ENCODE measurements at places on chromosomes 5 and 9. TPM values are rescaled to one million over a fixed set of nuclear protein-coding genes. Genes with fewer than 3 reads are reported as not detected.

- DNase-seq = no peak
Observed at GRCh38 chr5:126965061-126965475, 65.3 kb downstream of the MARCHF3 start.

DNA sequence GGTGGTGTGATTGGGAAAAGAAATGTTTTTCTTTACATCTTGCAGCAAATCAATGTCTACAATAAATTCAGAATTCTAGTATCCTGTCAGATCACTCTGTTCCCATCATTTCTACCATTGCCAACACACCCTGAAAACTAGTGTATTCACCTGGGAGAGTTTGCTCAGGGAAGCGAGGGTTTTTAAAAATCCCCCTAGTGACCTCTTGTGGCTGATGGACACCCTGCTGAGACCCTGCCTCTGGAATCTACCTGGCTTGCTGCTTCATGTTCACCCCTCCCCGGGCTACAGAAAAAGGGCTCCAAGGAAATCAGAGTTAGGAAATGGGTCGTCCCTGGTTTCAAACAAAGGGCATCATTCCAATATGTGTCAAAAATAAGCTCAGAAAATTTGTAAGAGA is 21.4 kb upstream of the ALDOB start:
- DNase-seq = no peak

COL5A1 gene
- polyA plus RNA-seq = 221 TPM

DNA sequence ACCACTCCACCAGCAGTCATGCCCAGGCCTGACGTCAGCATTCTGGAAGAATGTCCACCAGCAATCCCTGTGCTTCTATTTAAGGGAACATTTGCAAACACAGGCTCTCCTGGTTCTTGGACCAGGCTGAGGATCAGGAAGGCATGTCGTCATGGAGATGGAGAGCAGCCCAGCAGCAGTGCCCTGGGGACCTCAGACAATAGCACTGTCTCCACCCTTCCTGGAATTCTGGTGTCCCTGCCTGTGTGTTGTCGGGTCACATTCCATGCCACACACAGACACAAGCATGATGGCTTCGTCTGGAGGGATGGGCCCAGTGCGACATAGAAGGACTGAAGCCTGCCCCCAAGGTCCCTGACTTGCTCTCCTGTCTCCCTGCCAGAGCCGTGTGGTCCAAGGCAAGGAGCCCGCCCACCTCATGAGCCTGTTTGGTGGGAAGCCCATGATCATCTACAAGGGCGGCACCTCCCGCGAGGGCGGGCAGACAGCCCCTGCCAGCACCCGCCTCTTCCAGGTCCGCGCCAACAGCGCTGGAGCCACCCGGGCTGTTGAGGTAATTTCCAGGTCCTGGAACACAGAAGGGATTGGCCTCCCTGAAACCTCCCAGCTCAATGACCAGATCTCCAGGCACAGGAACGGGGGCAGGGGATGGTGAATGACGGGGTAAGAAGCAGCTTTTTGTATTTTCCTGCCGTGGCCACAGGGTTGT is 43.8 kb downstream of the STOM start:
- no peak for DNase-seq

- peak; percentile 71 for DNase-seq
Observed at GRCh38 chr9:37415011-37415719, 7.3 kb upstream of the GRHPR start.

PNPLA7 gene
- 5.2 TPM for polyA plus RNA-seq

BHMT2 gene
- polyA plus RNA-seq = 2.0 TPM

GRCh38 chr5:120599576-120599975 is 135.5 kb downstream of the PRR16 start:
- no peak for DNase-seq

DNA sequence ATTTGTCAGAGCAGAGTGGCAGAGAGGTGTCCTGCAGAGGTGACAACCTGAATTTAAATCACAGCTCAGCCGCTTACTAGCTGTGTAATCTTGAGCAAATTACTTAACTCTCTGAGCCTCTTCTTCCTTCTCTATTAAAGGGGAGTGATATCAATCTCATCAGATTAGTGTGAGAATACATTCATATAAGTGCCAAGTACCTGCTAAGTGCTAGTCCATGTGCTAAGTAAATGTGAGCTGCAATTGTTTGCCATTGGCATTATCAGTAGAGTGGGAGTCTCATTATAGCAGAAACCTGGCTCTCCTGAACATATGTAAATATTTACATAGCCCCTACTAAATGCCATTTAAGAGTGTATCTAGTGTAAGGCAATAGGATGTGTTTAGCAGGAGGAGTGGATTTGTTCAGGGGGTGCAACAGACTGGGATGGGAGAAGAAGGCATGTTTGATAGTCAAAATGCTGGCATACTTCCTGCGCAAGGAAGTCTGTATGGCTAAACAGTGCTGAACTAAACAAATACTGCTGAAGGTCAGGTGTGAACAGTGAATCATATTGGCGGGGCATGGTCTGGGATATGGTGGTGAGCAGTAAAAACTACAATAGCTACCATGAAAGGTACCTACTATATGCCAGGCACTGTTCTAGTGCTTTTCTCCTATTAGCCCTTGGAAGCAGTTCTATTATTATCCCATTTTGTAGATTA is 74.5 kb downstream of the F2RL2 start:
- no peak for DNase-seq

PCDHB7 gene
- 5.6 TPM for polyA plus RNA-seq

- peak; percentile 27 for DNase-seq
Observed at GRCh38 chr5:127754259-127754658, 51.1 kb downstream of the CCDC192 start.

- DNase-seq = no peak
Observed at GRCh38 chr5:16975950-16976624, 40.0 kb upstream of the MYO10 start.

DNA sequence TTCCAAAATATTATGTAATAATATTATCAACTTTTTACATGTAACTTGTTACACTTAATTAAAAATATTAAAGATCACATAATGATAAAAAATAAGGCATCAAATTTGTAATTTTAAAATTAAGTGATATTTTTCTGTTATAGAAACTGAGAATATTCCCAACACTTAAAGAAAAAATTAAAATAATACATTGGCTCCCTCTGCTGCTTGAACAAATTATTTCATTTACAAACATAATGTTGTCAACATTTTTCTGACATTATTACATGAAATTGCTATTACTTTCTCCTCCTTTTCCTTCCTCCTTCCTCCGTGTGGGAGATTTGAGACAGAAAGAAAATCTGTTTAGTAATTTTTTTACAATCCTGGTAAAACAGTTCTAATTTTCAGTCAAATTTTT is 42.3 kb downstream of the RNF180 start:
- DNase-seq = peak; percentile 26

DNA sequence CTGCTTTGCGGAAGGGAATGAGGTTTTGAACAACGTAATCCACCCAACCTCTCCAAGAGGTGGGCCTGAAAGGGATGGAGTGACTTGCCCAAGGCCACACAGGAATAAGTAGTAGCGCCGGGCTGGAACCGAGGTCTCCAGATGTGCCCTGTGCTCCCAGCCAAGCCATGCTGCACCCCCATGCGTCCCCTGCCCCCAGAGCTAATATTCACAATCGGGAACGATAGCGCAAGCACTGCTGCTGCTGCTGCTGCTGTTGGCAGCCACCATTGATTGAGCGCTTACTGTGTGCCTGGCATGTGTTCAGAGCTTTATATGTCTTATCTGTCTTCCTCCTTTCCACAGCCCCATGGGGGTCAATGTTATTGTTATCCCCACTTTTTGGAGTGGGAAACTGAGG is 43.9 kb downstream of the AMBP start:
- DNase-seq = no peak

DNA sequence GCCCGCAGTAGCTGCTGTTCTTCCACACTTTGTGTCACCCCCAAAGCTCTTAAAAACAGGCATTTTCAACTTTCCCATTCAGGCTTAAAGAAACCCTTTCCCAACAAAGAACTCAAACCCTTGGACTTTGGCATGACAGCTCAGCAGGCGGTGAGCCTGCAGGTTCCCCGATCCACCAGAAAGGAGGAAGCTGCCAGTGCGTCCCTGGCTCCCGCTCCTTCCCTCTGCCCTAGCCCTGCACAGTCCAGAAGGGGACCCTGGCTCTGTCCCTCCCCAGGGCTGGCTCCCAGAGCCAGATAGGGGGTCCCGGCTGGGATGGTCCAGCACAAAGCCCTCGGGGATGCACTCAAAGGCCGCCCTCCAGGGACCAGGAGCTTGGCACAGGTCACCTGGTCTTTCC is 9.6 kb downstream of the SLC9A3 start:
- DNase-seq = peak; percentile 68

IL5 gene
- polyA plus RNA-seq = 0.40 TPM

- peak; percentile 38 for DNase-seq
Observed at GRCh38 chr5:132464156-132464939, 26.2 kb downstream of the IRF1 start.

- DNase-seq = no peak
Observed at GRCh38 chr5:145223582-145223981, 611.6 kb downstream of the PRELID2 start.

THBS4 gene
- 3.8 TPM for polyA plus RNA-seq

DNA sequence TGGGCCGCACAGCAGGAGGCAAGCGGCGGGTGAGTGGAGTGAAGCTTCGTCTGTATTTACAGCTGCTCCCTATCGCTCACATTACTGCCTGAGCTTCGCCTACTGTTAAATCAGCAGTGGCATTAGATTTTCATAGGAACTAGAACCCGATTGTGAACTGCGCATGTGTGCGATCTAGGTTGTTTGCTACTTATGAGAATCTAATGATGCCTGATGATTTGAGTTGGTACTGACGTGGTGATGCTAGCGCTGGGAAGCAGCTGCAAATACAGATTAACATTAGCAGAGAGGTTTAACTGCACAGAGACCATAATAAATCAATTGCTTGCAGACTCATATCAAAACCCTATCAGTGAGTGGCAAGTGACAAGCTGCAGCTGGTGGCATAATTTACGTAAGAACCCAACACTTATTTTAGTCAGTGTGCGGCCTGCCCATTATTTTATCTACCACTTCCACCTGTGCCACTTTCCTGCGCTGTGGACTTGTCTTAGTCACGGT is 133.4 kb upstream of the CDH9 start:
- DNase-seq = no peak

DNA sequence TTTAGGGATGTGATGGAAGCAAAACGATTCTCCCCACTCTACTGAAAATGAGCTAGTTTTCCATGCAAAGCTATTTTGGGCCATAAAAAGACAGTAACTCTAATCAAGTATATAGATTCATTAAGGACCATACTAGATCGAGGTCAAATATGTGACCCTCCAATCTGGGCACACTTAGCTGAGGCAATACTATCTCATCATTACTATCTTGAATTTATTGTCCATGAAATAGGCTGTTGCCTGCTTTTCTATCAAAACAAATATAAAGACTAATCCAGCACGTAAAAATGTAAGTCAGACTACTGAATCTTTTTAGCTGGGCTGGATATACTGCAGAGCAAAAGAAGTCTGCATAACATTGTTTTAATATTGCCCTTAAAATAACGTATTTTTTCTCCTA is 943.1 kb downstream of the NR2F1-AS1 start:
- no peak for DNase-seq

- DNase-seq = no peak
Observed at GRCh38 chr5:40676613-40677343, 2.9 kb upstream of the PTGER4 start.

DNA sequence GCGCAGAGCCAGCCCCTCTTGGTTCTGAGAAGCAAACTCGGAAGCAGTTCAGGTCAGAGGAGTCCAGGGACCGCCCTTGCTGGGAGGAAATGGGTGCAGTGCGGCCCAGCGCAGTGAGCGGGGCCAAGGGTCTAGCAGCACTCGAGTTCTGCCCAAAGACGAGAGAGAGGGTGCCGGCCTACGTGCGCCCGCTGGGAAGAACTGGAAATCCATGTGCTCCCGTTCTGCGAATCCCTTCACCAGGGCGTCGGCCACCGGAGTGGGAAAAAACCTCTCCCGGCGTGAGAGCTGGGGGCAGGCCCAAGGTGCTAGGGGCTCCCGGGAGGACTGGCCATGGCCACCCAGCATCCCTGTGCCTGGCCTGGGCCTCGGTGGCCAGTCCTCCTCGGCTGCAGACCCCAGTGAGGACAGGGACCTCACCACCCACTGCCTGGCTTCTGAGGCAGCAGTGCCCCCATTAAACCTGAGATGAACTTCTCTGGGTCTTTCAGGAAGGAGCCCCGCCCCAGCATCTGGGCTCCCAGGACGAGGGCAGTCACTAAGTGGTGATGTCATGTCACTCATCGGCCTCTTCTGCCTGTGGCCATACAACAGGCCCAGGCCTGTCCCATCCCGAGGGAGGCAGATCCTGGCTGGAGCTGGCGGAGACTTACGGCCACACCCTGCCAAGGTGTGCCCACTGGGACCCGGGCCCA is 10.6 kb downstream of the TMEM250 start:
- DNase-seq = peak; percentile 66

PLAC8L1 gene
- polyA plus RNA-seq = 1.1 TPM

GRCh38 chr9:111886983-111887718 is 9.5 kb upstream of the UGCG start:
- no peak for DNase-seq

DNA sequence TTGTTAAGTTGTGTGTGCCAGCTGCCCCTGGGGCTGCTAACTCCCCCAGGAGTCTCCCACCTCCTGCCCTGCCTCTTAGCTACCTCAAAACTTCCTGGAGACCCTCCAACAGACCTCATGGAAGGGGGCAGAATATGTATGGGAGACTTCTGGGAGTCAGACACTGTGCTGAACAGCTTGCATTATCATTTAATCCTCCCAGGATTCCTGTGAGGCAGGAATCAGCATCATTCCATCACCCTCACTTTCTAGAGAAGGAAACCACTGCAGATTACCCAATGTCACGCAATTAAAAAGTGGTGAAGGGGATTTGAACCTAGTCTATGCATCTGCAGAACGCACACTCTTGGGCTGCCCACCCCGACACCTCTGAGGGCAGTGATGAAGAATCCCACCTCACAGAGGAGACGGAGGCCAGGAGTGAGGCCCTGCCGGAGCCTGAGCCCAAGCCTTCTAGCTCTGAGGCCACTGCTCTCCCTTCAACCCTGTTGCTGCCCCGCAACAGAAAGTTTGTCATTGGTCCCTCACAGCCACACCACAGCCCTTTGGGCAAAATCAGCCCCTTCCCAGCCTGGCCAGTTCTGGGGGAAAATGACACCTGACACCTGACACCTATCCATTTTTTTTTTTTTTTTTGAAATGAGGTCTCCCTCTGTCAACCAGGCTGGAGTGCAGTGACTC is 30.3 kb upstream of the IL17B start:
- no peak for DNase-seq

- no peak for DNase-seq
Observed at GRCh38 chr9:114117614-114117995, 18.5 kb upstream of the KIF12 start.

MSX2 gene
- 0.70 TPM for polyA plus RNA-seq

PTCD2 gene
- polyA plus RNA-seq = 10.0 TPM

All from left lung (tissue), 14 donors.